ENCODE measurements at places on chromosomes 13 and 19.

- peak; percentile 66 for DNase-seq
These were observed 1.5 kb upstream of the FTL start for GRCh38 chr19:48963371-48964204.

- no peak for DNase-seq
These were observed 31.7 kb downstream of the ACTL9 start for GRCh38 chr19:8666814-8667405.

DNA sequence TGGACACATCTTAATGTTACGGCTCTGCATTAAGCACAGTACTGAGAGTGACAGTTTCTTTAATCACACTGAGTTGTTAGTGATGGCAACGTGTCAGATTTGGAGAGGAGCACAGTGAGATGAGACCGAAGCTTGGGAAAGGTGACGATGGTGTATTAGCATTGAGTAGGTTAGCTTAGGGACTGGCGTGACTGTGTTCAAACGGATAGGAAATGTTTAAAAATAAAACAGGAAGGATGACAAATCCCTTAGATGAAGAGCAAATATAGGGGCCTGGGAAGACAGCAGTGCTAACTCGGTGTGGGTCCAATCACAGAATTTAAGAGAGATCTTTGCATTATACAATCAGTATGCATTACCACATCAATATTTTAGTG is 384.3 kb downstream of the HS6ST3 start:
- DNase-seq, result no peak

- DNase-seq, result no peak
These were observed 3.0 kb upstream of the C19orf81 start for GRCh38 chr19:50646074-50646807.

- DNase-seq, result no peak
These were observed 95.0 kb downstream of the ZNF737 start for GRCh38 chr19:20470345-20471135.

DNA sequence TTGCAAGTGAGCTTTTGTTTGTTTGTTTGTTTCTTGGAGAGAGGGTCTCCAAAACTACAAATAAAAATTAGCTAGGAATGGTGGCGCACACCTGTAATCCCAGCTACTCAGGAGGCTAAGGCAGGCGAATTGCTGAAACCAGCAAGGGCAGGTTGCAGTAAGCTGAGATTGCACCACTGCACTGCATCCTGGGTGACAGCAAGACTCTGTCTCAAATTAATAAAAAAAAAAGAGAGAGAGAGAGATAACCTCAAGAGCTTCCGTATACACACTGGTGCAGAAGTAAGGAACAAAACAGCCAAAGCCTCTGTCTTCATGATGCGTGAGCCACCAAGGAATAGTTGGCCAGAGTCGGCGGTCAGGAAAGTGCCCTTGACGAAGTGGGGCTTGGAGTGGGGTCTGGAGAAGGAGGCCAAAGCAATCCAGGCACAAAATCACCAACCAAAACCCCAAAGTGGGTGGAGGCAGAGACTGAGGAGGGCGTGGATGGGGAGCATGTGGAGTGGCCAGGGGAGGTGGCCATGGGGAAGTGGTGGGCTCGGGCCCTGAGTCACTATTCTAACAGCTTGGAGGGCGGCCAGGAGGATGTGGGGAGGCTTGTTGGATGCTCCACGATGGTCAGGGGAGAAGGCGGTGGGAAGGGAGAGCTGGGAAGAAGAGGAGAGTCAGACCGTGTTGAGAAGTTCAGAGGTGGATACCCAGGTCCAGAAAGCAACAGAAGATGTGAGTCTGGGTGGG is 21.2 kb upstream of the TOMM40 start:
- no peak for DNase-seq

DNA sequence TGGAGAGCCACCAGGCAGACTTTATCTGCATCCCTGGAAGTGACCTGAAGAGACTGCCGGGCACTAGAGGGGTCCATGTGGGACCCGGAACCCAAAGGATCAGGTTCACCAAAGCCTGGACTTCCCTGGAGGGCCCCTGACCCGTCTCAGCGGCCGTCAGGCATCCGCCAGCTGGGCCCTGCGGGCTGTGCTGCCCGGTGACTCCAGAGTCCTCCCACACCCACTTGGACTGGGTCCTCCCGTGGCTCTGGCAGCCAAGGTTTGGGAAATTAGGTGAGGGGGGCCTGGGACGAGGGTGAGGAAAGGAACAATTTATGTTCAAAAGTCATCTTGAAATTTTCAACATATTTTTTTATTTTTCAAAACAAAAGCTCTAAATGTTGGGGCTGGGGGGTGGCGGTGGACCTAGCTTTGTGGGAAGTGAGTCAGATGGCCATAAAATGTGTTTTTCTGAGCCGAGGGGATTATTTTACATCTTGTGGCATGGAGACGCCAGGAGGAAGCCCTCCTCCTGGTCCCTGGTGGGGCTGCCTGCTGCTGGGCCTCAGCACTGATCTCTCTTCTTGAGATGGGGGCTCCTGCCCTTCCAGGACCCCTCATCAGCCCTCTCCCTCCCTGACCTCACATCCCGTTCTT is 20.2 kb downstream of the CEBPA start:
- DNase-seq, result no peak

- DNase-seq, result no peak
These were observed 11.3 kb upstream of the ZNF554 start for GRCh38 chr19:2808129-2808941.

GRCh38 chr13:35736876-35737275 is 260.4 kb upstream of the MAB21L1 start:
- no peak for DNase-seq

DNA sequence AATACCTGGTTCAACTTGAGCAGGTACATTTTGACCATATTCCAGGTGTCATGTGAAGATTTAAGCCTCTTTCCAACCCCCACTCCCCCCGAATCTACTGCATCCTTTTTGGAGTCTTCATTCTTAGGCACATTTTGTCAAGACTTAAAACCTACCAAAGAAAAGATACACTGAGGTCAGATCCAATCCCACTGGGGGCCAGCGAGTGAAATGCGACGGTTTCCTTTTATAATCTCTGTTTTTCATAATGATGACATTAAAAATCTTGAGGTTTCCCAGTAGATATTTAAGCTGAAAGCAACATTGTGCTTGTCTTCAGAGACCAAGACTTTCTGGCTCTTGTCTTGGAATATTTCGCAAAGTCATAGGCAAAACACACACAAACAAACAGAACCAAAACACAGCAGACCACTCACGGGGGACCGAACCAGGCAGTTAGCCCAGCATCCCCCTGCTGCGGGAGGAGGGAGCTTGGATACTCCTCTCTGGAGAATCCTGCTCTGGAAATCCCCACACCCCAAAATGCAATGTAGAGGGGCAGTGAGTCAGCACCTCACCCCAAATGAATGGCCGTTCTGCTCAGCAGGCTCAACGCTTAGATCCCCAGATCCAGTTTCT is 506 bp upstream of the GAS6 start:
- no peak for DNase-seq

DNA sequence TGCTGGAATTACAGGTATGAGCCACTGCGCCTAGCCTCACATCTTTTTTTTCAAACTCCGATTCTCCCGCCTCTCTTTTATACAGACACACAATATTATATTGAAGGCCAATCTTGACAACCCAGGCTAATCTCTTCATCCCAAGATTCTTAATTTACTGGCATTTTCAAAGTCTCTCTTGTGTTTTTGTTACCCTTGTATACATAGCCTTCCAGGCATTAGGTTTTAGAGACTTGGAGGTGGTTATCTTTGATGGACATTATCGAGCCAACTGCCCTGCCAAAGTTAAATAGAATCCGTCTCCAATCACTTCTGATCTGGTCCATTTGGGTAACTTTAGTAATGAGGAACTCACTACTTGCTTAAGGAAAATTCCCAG is 14.4 kb upstream of the CYP2A7 start:
- DNase-seq, result no peak

DNA sequence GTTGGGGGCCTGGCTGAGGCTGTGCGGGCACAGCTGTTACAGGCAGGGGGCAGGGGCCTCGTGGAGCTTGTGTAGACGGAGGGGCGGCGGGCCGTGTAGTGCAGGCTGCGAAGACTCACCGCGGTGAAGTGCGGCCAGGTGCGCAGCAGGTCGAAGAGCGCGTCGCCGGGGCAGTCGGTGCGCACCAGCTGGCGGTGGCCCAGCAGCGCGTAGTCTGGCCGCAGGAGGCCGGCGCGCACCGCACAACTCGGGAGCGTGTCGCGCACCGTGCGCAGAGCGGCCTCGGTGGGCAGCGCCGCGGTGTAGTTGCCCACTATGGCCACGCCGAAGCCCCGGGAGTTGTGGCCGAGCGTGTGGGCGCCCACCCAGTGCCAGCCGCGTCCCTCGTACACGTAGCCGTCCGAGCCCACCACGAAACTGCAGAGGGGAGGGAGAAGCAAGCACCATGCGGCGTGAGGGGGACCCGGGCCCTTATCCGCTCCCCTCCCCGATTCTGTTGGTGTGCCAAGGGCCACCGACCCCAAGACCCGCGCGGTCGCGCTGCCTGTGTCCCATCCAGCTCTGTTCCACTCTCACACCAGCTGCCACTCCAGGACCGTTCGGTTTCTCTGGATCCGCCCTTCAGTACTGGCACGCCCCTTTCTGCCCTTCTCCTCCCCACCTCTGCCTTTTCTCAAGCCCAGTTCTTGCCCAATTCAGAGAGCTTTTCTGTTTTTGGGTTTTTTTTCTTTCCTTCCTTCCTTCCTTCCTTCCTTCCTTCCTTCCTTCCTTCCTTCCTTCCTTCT is 5.4 kb upstream of the RASAL3 start:
- DNase-seq, result no peak

GRCh38 chr13:29448174-29448573 is 147.3 kb downstream of the SLC7A1 start:
- DNase-seq, result no peak

GRCh38 chr13:36841391-36841790 is 22.4 kb downstream of the RFXAP start:
- no peak for DNase-seq

- no peak for DNase-seq
These were observed 23.3 kb downstream of the GGACT start for GRCh38 chr13:100565286-100565685.

- no peak for DNase-seq
These were observed 29.2 kb upstream of the TM9SF2 start for GRCh38 chr13:99472122-99472440.

- no peak for DNase-seq
These were observed 635.4 kb upstream of the ARGLU1 start for GRCh38 chr13:107203146-107203847.

- no peak for DNase-seq
These were observed 23.2 kb downstream of the SPATA13 start for GRCh38 chr13:24183741-24184182.

DNA sequence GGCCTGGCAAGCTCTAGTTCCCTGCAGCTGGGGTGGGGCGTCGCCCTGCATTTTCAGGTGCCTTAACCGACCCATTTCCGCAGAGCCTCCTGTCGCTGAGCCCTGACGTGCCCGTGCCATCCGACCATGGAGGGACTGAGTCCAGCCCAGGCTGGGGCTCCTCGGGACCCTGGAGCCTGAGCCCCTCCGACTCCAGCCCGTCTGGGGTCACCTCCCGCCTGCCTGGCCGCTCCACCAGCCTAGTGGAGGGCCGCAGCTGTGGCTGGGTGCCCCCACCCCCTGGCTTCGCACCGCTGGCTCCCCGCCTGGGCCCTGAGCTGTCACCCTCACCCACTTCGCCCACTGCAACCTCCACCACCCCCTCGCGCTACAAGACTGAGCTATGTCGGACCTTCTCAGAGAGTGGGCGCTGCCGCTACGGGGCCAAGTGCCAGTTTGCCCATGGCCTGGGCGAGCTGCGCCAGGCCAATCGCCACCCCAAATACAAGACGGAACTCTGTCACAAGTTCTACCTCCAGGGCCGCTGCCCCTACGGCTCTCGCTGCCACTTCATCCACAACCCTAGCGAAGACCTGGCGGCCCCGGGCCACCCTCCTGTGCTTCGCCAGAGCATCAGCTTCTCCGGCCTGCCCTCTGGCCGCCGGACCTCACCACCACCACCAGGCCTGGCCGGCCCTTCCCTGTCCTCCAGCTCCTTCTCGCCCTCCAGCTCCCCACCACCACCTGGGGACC is 1.2 kb downstream of the ZFP36 start:
- no peak for DNase-seq

- no peak for DNase-seq
These were observed 8.3 kb upstream of the KCNN4 start for GRCh38 chr19:43789029-43789428.

GRCh38 chr19:4352701-4353121 is 9.3 kb downstream of the MPND start:
- peak; percentile 47 for DNase-seq

DNA sequence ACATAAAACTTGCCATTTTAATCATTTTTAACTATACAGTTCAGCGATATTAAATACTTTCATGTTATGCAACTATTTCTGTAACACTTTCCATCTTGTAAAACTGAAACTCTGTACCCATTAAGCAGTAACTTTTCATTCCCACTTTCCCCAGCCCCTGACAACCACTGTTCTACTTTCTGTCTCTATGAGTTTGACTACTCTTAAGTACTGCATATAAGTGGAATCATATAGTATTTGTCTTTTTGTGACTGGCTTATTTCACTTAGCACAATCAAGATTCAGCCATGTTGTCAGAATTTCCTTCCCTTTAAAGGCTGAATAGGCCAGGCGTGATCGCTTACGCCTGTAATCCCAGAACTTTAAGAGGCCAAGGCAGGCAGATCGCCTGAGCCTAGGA is 56.2 kb downstream of the ARHGAP35 start:
- DNase-seq, result no peak

GRCh38 chr13:106573868-106574267 is 5.9 kb upstream of the ARGLU1 start:
- DNase-seq, result no peak

DNA sequence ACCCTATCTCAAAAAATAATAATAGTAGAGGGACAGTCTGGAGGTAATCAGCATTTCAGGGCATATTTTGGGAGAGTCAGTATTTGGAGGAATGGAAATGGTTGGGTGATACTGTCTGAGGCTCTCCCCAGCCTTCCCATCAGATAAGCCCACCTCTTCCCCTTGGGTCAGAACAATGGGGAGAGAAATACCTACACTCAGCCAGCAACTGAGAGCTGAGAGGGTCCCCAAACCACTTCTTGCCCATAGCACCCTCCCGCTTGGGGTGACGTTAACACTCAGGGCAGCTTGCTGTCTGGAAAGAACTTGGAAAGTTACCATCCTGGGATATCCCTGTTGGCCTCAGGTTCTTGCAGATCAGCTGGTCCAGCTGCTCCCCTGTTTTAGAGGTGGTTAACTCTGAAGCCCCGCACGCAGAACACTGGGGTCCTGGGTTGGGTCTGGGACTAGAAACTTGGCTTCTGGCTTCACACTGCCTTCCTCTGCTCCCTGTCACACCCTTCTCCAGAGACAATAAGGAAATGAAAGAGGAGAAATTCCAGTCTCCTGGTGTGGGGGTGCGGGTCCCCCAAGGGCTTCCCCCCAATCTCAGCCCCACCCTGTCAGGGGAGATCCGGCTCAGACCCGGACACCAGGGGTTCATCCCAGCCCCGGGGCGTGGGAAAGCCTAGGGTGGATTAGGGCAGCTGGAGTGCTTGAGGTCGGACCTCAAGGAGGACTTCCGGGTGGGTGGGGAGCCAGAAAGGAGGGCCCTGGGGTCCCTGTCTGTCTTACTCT is 2.5 kb downstream of the FOXA3 start:
- no peak for DNase-seq

Measured in activated CD4-positive, alpha-beta T cell treated with anti-CD3 and anti-CD28 coated beads for 24 hours (primary cell).